Left colon (tissue), 2 donors: ENCODE measurements at places on chromosomes 5 and 9. TPM values are rescaled to one million over a fixed set of nuclear protein-coding genes. Genes with fewer than 3 reads are reported as not detected.

GRCh38 chr5:113367586-113367985 is 67.2 kb downstream of the TSSK1B start:
- DNase-seq = no peak

DNA sequence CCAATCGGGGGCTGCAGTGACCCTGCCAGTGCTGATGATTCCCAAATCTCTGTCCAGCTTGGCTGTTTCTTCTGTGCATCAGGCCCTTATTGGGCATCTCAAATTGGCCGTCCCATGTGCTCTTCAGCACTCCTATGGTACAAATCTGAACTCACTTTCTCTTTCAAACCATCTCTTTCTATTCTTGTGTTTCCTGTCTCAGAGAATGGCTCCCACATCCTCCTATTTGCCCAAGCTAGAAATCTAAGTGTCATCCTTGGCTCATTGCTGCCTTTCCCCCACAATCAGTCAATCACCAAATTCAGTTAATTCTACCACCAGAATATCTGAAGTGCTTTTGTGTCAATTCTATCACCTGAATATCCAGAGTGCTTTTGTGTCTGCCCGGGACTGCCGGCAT is 336.6 kb downstream of the CWC27 start:
- no peak for DNase-seq

DNA sequence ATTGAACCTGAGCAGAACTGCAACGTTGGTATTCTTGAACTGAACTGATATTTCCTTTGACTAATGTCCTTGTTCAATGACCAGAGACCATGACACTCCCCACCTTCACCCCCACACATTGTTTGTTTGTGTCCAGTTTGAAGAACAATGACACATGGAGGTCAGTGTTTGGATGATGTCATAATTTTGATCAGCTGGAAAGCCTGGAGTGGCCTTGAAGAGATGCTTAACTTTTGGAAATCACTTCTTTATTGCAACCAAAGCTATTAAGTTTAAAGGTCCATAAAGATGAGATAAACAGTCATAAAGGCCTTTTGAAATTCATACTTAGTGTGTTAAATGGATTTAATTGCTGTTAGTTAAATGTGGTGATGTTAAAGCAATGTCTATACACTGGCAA is 92.7 kb downstream of the TMC1 start:
- DNase-seq = no peak

GRCh38 chr9:98707166-98708102 is 1.3 kb downstream of the GABBR2 start:
- DNase-seq = peak; percentile 23

PFN3 gene
- not detected for total RNA-seq

ALDOB gene
- total RNA-seq = 2.7 TPM
